ENCODE measurements at places on chromosomes 13 and 19. TPM values are rescaled to one million over a fixed set of nuclear protein-coding genes. Genes with fewer than 3 reads are reported as not detected.

PABPC3 gene
- 0.22 TPM for total RNA-seq

DNA sequence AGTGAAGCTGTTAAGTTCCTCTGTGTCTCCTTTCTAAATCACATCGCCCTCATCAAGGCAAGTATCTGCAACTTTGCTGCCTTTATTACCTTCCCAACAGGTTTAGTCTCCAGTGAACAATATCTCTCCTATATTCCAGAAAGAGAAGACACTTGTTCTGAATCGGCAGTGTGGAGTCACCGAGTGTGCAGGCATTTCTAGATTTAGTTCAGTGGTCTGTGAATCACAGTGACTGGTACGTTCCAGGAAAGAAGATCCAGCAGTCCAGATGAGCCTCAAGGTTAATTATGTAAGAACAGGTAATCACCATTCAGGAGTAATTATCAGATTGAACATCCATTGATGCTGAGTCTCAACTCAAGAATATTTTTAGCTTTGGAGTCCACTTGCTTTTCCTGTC lies 497.0 kb downstream of the FOXO1 start:
- H3K4me1 ChIP-seq = no peaks in the 10 kb centered on the region
- H3K4me3 ChIP-seq = no peak overlapping the region
- no peak for DNase-seq
- H3K27ac ChIP-seq = no peak overlapping the region

- H3K27me3 ChIP-seq = no peaks in the 10 kb centered on the region
- H3K4me1 ChIP-seq = no peaks in the 10 kb centered on the region
- H3K4me3 ChIP-seq = no peak overlapping the region
- DNase-seq = no peak
- no peaks in the 10 kb centered on the region for H3K36me3 ChIP-seq
- no peak overlapping the region for H3K27ac ChIP-seq
These were observed 34.3 kb downstream of the POU4F1 start for GRCh38 chr13:78569029-78569428.

OSCAR gene
- 5.1 TPM for total RNA-seq

GRCh38 chr13:94382517-94382916 lies 97.0 kb downstream of the DCT start:
- H3K36me3 ChIP-seq = no peaks in the 10 kb centered on the region
- no peaks in the 10 kb centered on the region for H3K4me1 ChIP-seq
- H3K27me3 ChIP-seq = no peaks in the 10 kb centered on the region
- no peak overlapping the region for H3K27ac ChIP-seq
- no peak overlapping the region for H3K4me3 ChIP-seq

DNA sequence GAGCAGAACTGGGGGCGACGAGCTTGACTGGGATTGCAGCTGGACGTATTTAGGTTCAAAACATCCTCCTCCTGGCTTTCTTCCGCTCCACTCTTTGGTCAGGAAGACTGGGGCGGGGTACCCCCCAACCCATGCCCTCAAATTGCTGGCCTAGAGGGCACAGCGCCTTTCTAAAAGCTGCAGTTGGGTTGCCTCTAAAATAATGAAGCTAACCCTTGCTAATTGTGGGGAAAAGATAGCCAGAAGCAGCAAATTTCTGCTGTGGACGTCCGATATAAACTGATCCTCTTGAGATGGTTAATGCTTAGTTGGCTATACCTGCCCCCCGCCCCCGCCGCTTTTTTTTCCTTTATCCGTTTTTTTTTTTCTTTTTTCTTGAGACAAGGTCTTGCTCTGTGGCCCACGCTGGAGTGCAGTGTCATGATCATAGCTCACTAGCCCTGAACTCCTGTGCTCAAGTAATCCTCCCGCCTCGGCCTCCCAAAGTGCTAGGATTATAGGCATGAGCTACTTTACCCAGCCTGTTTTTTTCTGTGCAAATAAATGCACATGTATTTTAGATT lies 754 bp upstream of the CHERP start:
- no peaks in the 10 kb centered on the region for H3K4me1 ChIP-seq
- DNase-seq = no peak
- H3K4me3 ChIP-seq = peak overlapping the region; percentile 96
- H3K27ac ChIP-seq = peak overlapping the region; percentile 11
- peaks cover 10% of the 10 kb centered on the region for H3K36me3 ChIP-seq
- no peaks in the 10 kb centered on the region for H3K27me3 ChIP-seq

SH2D3A gene
- 35.4 TPM for total RNA-seq

PSG6 gene
- not detected for total RNA-seq
